NCI-H2227 treated with DMSO at 0.1 percent for 48 hours (cell line): ENCODE measurements at places on chromosomes 5 and 9.

- DNase-seq, result no peak
Measured at GRCh38 chr5:66959653-66960052, 236.9 kb downstream of the CD180 start.

GRCh38 chr5:140181525-140181924 is 6.5 kb downstream of the CYSTM1 start:
- no peak for DNase-seq

DNA sequence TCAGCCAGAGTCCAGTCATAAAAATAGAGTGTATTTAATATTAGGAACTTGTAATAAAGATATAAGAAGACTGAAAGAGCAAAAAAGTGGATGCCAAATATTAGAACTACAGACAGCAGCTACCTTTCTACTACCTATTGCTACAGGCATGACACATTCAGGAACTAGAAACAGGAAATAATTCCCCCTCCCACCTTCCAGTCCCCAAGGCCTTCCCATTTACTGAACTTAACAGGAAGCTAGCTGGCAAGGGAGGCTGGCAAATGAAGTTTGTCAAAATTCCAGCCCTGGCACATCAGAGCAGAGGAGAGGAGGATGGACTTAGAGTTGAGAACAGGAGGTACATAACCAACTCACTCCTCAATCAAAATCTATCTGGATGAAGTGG is 50.2 kb upstream of the RIC1 start:
- no peak for DNase-seq

GRCh38 chr9:129143031-129143927 is 32.1 kb downstream of the PTPA start:
- peak; percentile 61 for DNase-seq

DNA sequence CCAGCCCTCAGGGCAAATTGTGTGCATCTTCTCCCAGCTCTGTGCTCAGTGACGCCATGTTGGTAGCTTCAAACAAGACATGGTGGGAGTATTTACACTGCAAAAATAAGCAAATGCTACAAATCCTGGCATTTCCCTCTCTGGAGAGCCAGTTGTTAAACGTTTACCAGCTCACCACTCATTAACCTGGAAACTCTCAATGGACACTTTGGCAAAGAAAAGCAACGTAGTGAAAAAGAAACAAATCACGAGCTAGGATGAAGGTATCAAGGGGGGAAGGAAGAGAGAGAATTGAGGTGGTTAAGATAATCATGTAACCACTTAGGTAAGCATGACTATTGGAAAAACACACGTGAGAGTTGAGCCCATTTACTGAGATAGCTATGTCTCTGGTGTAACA is 72.5 kb downstream of the MRPS30 start:
- DNase-seq, result no peak

GRCh38 chr9:91516777-91517176 is 93.1 kb upstream of the NFIL3 start:
- no peak for DNase-seq

DNA sequence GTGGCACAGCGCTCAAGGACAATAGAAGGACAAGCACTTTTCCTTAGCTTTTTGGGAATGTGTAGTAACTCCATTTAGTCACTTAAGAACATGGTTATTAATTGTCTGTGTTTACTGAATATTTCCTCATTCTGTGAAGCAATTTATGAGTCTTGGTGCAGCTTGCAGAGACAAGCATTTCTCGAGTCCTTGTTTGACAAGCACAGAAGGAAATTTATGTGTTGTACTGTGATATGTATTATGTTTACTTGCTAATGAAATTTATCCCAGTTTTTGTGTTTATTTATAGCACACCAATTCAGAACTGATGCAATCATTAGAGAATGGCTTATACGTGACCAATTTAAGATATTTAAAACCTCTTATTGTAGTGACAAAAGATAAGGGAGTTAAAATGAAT is 168.6 kb downstream of the PRELID2 start:
- no peak for DNase-seq

- no peak for DNase-seq
Measured at GRCh38 chr5:62450259-62450658, 37.7 kb downstream of the IPO11 start.

GRCh38 chr5:93417490-93417889 is 163.5 kb downstream of the NR2F1-AS1 start:
- DNase-seq, result no peak

DNA sequence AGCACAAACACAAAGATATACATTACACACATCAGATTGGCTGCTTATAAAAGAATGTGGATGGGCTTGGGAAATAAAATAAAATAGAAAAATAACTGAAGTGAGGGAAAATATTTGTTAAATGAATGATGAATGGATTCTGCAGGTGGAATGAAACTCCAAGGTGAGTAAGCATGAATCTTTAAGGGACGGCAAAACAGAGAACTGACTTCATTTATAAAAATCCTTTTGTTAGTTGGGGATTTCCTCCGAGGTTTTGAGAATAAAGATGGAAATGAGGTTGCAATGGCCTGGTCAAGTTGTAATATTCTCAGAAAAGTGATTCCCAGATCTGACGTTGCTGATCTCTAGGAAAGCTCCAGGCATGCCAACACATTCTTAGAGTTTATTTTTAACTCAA is 20.9 kb upstream of the SEMA6A start:
- DNase-seq, result no peak

DNA sequence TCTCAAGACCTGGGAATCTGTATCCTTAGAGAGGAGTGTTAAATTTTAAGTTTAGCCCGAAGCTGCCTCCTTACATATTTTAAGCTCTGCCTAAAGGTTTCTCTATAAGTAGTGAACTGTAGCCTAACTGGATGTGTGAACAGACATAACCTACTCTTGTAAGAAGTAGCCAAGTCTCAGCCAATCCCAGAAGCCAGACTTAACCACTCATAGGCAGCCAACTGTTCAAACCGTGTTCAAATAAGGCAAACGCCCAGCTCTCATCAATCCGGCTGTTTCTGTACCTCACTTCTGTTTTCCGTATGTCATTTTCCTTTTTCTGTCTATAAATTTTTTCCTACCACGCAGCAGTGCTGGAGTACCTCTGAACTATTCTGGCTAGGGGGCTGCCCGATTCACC is 58.7 kb upstream of the HRH2 start:
- no peak for DNase-seq

DNA sequence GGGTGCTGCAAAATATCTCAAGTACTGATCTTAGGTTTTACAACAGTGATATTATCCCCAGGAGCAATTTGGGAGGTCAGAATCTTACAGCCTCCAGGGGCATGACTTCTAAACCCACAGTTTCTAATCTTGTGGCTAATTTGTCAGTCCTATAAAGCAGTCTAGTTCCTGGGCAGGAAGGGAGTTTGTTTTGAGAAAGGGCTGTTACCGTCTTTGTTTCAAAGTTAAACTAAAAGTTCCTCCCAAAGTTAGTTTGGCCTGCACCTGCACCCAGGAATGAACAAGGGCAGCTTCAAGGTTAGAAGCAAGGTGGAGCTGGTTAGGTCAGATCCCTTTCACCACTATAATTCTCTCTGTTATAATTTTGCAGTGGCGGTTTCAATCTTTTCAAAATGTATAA is 81.7 kb downstream of the SFXN1 start:
- DNase-seq, result no peak
